ENCODE measurements at places on chromosomes 4 and X.

DNA sequence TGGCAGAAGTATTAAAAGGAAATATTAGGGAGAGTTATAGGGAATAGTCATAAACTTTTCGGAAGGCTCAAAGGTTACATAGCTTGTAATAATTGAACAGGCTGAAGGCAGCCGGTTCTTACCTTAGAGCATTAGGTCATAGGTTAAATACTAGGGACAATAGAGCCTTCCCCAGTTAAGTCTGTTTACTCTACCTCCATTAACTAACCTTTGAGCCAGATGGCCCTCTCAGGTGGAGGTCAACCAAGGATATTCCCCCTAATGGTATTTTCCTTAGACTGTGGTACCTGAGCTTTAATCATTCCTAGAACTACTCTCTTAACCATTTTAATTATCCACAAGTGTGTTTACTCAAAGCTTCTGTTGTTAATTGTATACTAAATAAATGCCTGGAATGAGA is 920.9 kb upstream of the PABPC4L start:
- no peak for DNase-seq

DNA sequence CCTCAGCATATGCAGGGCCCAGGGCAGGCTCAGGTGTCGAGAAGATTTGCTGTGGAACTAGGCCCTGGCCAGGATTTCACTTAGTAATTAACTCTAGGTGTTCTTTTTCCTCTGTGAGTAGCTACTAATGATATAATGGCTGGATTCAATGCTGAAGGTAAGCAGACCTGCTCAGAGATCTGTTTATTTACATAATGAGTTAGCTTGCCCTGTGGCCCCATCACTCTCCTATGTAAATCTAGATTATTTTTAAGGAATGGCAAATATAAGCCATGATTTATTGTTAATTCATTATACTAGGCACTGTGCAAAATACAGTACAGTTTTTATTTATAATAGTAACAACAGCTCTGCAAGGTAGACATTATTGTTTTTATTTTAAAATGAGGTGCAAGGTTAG is 117.2 kb downstream of the IRF2 start:
- DNase-seq = no peak

DNA sequence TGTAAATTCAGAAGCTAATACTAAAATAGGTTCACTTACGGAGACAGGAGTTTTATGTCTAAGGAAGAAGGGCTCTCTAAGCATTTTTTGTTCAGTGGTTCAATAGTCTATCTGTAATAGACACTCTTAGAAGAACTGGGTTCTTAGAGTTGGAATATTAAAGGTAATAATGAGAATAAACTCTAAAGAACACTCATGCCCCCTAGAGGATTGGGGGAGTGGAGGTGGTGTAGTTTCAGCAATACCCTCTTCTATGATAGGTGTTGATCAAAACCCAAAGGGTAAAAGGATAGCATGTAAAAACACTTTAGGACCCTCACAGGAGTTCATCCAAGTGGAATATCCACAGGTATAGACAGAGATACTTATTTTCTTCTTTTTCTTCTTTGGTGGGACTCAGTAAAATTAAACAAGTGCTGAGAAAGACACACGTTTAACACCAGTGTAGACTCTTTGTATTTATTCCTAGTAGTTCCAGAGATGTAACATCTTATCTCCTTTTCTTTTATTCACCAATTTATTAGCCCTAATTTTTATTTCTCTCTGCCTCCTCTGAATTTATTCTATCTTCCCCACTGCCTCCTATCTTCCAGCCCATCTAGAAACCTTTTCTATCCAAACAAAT is 25.7 kb upstream of the MND1 start:
- DNase-seq = peak; percentile 39

GRCh38 chr4:187027272-187027671 is 303.6 kb upstream of the FAT1 start:
- no peak for DNase-seq

- no peak for DNase-seq
These were observed 152.2 kb downstream of the NHS start for GRCh38 chrX:17527135-17527701.

DNA sequence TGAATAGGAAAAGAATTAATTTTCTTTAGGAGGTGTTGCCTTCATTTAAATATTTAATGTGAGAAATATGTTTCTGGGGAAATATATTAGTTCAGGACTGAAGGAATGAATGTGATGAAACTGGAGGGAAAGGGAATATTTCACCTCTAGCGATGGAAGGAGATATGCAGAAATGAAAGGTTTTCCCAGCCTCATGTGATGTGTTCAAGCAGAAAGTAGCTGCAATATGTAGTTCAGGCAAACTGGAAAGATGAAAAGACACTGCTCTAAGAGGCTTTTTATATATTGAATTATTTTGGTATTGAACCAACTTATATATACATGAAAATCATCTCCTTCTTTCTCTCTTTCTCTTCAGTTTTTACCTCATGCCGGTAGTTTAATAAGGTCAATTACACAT is 3.4 kb downstream of the GRID2 start:
- DNase-seq = no peak

- DNase-seq = no peak
These were observed 343.7 kb downstream of the GRIA2 start for GRCh38 chr4:157564218-157564617.

DNA sequence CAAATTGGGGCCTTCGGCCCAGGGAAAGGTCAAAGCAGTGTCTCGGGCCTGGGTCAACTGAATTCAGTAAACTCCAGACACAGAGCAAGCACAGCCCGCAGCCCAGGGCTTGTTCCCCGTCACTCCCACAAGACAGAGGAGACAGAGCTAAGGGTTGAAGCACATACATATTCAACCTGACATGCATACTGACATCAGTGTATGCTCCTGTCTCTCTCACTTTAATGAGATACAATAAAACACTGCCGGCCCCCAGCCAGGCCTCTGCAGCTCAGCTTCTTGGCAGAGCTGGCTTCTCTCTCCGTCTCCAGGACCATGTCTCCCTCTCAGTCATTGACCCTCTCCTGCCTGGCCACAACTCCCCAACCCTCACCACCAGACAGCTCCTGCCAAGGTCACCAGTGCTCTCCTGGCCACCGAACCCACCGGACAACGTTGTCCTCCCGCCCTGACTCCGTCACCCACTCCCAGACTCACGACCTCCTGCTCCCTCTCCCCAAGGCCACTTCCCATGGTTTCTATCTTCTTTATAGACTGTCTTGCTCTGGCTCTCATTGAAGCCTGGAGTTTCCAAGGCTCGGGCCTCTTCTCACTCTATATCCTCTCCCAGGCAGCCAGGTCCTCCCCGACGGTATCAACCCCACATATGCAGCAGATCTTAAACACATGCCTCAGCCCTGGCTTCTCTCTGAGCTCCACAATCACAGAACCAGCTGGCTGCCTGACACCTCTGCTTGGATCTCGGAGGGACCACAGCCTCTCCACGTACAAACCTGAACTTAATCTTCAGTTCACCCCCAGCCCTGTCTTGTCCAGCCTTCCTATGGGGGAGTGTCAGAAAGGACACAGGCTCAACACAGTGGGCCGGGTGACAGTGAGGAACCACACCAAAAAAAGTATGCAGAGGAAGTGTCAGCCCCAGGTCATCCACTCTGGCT is 67.7 kb upstream of the C4orf50 start:
- DNase-seq = no peak

DNA sequence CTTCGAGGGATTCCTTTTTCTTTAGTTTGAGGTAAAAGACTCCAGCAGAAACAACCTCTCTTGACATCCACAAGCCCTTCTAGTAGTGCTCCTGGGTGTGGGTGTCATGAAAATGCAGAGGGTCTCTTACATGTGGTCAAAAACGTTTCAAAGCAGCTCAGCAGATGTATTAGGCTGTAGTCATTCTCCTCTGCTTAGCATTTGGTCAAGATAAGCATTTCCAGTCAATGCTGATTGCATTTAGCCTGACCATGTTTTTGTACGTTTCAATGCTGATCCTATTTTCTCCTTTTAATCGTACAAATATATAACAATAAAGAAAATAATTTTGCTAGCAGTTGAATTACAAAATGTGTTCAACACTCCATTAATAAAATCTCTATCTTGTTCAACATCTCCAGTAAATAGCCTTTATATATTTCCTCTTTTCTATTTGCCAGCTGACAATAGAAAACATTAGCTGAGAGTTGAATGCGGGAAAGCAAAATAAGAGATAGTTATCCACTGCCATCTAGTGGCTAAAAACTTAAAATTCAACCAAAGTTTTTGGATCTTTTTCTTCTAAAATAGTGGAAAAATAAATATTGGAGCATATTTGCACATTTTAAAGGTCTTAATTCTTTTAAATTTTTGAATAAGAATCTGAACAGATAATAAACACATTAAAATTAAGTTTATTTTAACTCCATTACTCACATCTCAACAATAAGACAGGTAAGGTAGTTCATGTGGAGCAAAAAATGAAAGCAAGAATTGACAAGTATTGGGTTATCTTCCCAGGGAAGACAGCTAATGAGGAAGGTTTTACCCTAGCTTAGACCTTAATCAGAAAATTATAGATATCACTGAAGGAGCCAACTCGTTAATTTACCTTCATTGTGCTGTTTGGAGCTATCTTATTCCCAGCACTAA is 15.2 kb upstream of the PACRGL start:
- DNase-seq = no peak

GRCh38 chr4:93891244-93891643 is 62.7 kb downstream of the ATOH1 start:
- DNase-seq = no peak

- peak; percentile 39 for DNase-seq
These were observed at the start of gene NUDT6 for GRCh38 chr4:122921971-122922876. Gene NUDT6, minus strand, starts transcription at chr4:122922597. Its CDS starts 25 bp downstream, at chr4:122922572.

DNA sequence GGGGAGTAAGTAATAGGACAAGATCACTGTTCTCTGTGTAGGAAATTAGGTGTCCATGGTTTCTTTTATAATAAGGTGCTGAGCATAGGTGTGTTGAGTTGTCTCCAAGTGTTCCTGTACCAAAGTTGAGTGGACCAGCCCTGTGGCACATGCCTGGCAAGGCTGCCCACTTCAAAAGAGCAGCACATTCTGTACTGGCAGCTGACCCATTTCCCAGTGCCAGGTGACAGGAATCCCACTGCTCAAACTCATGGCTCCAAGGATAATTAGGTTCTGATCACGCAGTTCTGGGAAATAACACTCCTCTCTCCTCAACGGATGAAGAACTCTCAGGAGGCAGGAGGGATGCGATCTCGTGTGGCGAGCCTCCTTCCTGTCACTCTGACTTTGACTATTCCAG is 12.8 kb upstream of the LGI2 start:
- DNase-seq = no peak

DNA sequence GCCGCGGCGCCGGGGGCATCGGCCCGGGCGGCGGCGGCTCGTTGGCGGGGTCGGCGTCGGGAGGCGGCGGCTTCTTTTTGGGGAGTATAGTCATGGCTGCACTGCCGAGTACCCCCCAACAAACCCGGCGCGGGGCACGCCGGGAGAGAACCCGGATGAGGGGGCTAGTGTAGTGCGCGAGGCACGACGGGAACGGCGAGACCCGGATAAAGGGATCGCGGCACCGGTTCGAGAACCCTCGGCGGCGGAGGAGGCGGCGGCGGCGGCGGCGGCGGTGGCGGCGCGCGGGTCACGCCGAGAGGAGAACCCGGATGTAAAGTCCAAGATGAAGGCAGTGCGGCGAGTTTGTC is at the start of gene OTUD5:
TSS of gene OTUD5 (minus strand) at position 131 of the 350 bp plus-strand sequence. CDS start at position 94, 37 bp downstream.
- no peak for DNase-seq

GRCh38 chr4:140996766-140997165 is 136.5 kb downstream of the RNF150 start:
- no peak for DNase-seq

DNA sequence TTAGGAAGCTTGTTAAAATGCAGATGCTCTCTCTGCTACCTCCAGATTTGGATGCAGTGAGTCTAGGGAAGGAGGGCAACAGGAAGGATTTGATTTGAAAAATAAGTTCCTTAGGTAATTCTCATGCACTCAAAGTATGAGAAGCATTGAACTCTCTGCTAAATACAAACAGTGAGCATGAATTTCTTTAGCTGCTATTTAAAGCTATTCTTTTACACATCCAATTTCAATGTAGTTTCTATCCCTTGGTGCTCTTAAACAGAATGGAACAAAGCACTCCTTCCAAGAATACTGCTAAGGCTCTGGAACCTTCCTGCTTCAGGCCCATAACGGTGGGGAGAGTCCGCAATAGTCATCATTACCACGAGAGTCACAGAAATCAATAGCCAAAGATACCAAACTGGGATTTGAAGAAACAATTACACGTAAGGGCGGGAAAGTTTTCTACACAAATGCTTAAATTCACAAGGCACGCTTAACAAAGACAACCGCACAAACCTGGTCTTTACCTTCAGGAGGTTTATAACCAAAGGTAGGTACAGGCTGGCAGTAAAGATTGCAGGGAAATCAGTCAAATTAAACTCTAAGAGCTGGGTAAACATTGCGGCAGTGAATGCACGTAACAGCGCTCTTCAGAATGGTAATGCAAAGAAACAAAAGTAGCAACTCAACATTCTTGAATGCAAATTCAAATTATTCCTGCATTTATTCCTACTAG is 123.2 kb upstream of the NAP1L5 start:
- no peak for DNase-seq
